ENCODE measurements at places on chromosomes 1 and 21.

GRCh38 chr1:229631148-229631547 is 5.1 kb downstream of the URB2 start:
- DNase-seq, result no peak
- H3K4me3 ChIP-seq, result no peak overlapping the region
- H3K36me3 ChIP-seq, result peaks cover 44% of the 10 kb centered on the region
- H3K4me1 ChIP-seq, result peaks cover 9% of the 10 kb centered on the region
- H3K27ac ChIP-seq, result no peak overlapping the region
- no peaks in the 10 kb centered on the region for H3K27me3 ChIP-seq

DNA sequence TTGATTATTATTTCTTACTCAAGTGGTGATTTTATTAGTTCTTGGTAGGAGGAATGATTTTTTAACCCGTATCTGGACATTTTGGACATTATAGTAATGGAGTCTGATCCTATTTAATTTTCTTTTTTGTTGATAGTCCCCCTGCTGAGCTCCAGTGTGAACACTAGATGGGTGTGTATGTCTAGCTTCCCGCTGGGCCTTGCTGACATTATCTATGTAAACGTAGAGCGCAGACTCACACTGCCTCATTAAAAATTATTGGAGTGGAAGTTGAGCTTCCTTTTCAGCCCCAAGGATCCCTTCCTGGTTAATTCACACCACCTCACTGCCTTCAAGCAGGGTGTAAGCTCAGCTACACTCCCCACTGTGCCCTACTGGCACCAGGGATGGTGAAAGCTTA is 467.6 kb upstream of the PKN2 start:
- H3K27me3 ChIP-seq, result 0 out of 3 replicates have a peak, but pooled peaks cover 4% of the 10 kb centered on the region
- no peak overlapping the region for H3K27ac ChIP-seq
- no peak for DNase-seq
- H3K4me3 ChIP-seq, result no peak overlapping the region
- no peaks in the 10 kb centered on the region for H3K36me3 ChIP-seq
- H3K4me1 ChIP-seq, result no peaks in the 10 kb centered on the region

GRCh38 chr1:56457756-56458375 is 121.5 kb downstream of the PLPP3 start:
- no peaks in the 10 kb centered on the region for H3K27me3 ChIP-seq
- DNase-seq, result no peak

GRCh38 chr21:14064296-14064645 is 146.5 kb downstream of the LIPI start:
- H3K27me3 ChIP-seq, result no peaks in the 10 kb centered on the region
- no peak overlapping the region for H3K27ac ChIP-seq
- H3K4me1 ChIP-seq, result no peaks in the 10 kb centered on the region
- no peak overlapping the region for H3K4me3 ChIP-seq

DNA sequence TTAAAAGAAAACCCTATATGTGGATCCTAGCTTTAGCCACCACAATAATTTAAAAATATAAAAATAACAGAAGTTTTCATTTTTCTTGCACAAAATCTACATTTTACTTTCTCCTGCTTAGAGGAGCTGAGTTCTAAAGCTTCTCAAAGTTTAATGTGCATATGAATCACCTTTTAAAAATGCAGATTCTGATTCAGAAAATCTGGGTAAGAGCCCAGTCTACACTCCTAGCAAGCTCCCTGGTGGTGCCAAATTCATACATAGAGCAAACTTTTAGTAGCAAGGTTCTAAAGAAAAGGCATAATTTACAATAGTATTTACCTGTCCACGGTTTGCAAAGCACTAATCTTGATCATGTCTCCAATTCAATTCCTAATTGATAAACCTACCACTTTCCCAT is 19.3 kb downstream of the RSBN1 start:
- DNase-seq, result no peak
- peaks cover 44% of the 10 kb centered on the region for H3K36me3 ChIP-seq
- no peaks in the 10 kb centered on the region for H3K27me3 ChIP-seq
- H3K4me3 ChIP-seq, result no peak overlapping the region
- no peak overlapping the region for H3K27ac ChIP-seq

GRCh38 chr1:45543581-45544417 is 6.8 kb upstream of the AKR1A1 start:
- H3K36me3 ChIP-seq, result no peaks in the 10 kb centered on the region
- H3K4me1 ChIP-seq, result peaks cover 49% of the 10 kb centered on the region
- DNase-seq, result peak; percentile 31
- no peaks in the 10 kb centered on the region for H3K27me3 ChIP-seq
- H3K4me3 ChIP-seq, result peak overlapping the region; percentile 40

GRCh38 chr1:45200906-45201500 is 5.4 kb downstream of the ZSWIM5 start:
- peak; percentile 6 for DNase-seq
- no peak overlapping the region for H3K4me3 ChIP-seq
- no peaks in the 10 kb centered on the region for H3K27me3 ChIP-seq

DNA sequence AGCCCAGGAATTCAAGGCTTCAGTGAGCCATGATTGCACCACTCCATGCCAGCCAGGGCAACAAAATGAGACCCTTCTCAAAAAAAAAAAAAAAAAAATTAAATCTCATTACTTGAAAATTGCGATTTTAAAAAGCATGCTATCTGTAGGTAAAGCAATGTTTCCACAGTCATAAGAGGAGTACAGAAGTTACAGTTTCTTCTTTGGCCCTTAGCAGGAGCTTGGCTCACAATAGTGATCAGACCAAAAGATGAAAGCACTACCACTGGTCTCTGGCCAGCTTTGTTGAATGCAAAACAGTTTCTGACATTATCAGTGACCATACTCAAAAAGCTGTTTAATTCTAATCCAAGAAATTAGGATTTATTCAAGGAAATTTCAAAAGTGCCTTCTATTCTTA is 31.2 kb downstream of the VAV3 start:
- H3K4me3 ChIP-seq, result no peak overlapping the region
- no peaks in the 10 kb centered on the region for H3K27me3 ChIP-seq
- no peaks in the 10 kb centered on the region for H3K4me1 ChIP-seq
- no peak for DNase-seq

- no peak overlapping the region for H3K27ac ChIP-seq
- no peaks in the 10 kb centered on the region for H3K36me3 ChIP-seq
- H3K4me3 ChIP-seq, result no peak overlapping the region
- DNase-seq, result no peak
- H3K4me1 ChIP-seq, result peaks cover 33% of the 10 kb centered on the region
Measured at GRCh38 chr1:67171574-67171955, 5.3 kb downstream of the IL23R start.

- peaks cover 11% of the 10 kb centered on the region for H3K36me3 ChIP-seq
- no peak overlapping the region for H3K4me3 ChIP-seq
- peak overlapping the region; percentile 36 for H3K27ac ChIP-seq
- no peak for DNase-seq
- H3K27me3 ChIP-seq, result no peaks in the 10 kb centered on the region
Measured at GRCh38 chr1:36251794-36252481, 27.7 kb downstream of the THRAP3 start.

DNA sequence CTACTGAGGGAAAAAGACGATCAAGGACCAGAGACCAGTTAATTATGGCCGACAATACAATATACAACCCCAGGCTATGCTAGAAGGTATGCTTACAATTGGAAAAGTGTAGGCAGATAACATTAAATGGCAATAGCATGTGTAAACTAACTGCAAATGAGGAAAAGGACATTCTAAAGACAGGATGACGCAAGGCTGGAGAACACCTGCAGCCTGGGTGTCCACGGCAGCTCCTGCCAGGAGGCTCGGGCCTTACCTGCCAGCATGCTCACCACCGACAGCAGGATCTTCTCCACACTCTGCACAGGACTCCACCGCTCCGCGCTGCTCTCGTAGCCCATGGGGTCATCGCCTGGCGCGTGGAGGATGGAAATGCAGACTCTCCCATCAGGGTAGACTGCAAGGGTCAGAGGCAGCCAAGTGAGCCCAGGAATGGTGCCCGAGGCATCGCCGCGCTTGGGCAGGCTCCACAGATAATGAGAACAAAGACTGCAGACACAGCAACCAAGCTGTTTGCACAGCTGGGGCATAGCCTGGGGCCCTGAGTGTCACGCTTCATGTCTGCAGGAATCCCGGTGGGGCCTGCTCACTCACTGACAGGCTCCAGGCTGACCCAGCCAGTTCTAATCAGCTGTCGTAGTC is 28.2 kb downstream of the UBE2G2 start:
- no peaks in the 10 kb centered on the region for H3K27me3 ChIP-seq
- no peak overlapping the region for H3K27ac ChIP-seq
- H3K4me1 ChIP-seq, result peaks cover 5% of the 10 kb centered on the region

Measured in HepG2 (cell line).